Smooth muscle cell of bladder (primary cell): ENCODE measurements at places on chromosomes 4 and X. TPM values are rescaled to one million over a fixed set of nuclear protein-coding genes. Genes with fewer than 3 reads are reported as not detected.

Gene RRH
- under 0.01 and 0.09 TPM in 2 replicates for total RNA-seq

Gene PAK3
- 1.6 TPM in 2 replicates for total RNA-seq

Gene CLCN4
- total RNA-seq = 2.5 and 2.7 TPM in 2 replicates

Gene NAT8L
- under 0.01 and 0.09 TPM in 2 replicates for total RNA-seq

Gene GCNA
- total RNA-seq = 1.5 and 2.0 TPM in 2 replicates

Gene TLR1
- total RNA-seq = 0.85 and 0.92 TPM in 2 replicates
